NCI-H2107 (cell line): ENCODE measurements at places on chromosomes 5 and 9.

DNA sequence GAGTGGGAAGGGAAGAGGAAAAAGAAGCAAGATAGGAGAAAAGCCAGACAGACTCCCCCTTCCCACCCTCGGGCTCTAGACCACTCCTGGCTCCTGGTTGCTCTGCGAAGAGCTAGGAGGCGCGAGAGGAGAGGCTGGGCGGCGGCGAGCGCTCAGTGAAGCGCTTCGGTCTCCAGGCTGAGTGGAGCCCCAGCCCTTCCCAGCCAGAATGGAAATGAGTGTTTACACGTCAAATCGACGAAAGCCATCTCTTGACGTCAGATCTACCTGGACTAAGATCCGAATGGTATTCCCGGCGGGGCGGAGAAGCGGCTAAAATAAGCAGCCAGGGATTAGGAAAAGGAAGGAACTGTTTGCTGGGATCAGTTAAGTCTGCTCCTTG, at the start of gene PCSK1:
Gene PCSK1 (minus strand): TSS at position 183 of the 382 bp plus-strand sequence. CDS start 206 bp downstream, outside the sequence.
- DNase-seq, result peak; percentile 29

- no peak for DNase-seq
Observed at GRCh38 chr9:136204838-136205706, at the start of gene LHX3. TSS of gene LHX3 (minus strand) at chr9:136205128. CDS start at chr9:136205012, 116 bp downstream.

DNA sequence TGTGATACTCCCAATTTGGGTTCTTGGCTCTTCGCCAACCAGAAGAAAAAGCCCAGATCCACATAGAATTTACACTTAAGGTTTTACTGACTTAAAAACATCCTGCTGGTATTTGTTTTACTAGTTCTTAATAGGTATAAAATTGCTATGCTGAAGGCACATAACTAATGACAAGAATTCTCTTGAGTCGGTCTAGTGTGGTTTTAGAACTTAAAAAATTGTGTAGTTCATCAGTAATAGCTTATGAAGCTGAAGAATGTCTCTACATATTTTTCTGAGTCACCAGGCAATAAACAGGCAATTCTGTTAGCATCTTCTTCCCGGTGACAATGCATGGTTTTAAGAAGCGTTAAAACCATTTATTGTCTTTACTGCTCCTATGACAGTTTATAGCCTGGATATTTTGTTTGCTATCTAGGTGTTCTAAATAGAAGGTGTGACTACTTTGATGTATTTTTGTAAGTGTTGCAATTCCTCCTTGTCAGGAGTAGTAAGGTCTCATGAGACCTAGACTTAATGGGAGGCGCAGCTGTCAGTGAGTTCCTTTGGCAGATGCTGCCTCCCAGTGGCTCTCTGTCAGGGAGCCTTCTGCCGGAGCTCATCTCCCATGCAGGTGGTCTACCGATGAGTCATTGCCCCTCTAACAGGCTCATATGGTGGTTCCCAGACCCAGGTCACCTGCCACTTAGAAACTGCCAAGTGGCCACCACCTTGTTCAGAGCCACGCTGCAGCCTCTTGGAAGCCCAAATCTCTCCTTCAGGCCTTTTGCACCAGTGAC, 173.8 kb downstream of the MAST4 start:
- no peak for DNase-seq

DNA sequence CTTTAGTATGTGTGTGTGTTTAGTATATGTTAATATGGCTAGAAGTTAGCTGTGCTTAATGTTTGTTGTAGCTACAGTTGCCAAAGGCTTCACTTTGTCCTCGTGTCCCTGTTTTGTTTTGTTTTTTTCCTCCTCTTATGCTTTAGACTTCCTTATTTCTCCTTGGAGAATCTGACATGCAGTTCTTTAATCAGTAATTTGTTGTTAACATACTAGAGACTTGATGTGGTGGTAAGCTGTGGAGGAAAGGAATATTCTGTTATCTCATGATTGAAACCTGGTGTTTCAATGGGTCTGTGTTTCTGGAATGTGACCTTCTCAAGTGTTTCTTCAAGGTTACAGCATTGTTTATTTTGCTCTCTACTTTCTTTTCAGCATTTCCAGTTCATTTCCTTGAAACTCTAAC, 515.6 kb upstream of the ST8SIA4 start:
- no peak for DNase-seq

- DNase-seq, result no peak
Observed at GRCh38 chr9:114035221-114035844, 42.8 kb downstream of the AMBP start.

DNA sequence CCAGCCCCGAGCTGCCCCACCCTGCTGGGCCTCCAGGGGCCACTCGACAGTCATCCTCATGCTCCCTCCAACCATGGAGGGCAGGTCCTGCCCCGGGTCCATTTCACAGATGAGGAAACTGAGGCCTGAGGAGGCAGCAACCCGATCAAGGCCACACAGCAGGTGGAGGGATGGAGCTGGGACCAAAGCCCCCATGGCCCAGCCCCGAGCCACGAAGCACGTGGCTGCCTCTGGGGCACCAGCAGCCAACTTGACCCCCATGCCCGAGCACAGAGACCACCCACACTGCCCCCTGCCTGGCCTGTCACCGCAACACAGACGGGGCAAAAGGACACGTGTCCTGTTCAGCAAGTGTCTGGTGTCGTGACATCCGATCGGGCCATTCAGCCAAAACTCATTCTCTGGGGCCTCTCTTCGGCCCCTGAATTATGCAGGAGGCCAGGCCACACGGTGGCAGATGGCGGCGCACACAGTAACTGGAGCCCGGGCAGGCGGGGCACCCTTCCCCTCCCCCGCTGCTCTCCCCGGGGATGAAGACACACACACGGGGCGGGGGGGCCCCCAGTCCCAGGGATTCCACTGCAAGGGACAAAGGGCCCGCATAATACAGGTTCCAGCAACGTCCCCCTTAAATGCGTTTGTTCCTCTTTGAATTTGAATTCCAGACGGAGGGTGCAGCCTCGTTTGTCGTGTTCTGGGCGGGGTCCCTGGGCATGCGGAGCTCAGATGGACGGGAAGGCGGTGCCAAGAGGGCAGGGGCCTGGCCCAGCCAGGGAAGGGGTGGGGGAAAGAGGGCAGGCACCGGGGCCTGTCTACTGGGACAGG, 29.4 kb upstream of the TMEM250 start:
- DNase-seq, result no peak

DNA sequence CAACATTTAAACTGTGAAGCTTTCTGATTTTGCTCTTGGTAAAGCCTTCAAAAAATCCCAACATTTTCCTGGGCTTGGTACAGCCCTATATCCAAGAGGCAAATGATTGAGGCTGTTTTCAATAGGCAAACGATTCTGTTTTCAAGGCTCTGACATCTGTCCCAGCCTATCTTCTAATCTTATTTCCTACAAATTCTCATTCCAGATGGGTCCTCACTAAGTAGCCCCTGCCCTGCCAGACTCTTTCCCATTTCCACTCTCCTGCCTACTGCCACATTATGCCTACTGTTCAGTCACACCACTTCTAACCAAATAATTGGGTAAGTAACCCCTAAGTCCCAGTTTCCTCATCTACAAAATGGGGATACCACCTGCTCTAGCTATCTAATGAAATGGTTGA, 3.5 kb downstream of the GBA2 start:
- DNase-seq, result no peak

DNA sequence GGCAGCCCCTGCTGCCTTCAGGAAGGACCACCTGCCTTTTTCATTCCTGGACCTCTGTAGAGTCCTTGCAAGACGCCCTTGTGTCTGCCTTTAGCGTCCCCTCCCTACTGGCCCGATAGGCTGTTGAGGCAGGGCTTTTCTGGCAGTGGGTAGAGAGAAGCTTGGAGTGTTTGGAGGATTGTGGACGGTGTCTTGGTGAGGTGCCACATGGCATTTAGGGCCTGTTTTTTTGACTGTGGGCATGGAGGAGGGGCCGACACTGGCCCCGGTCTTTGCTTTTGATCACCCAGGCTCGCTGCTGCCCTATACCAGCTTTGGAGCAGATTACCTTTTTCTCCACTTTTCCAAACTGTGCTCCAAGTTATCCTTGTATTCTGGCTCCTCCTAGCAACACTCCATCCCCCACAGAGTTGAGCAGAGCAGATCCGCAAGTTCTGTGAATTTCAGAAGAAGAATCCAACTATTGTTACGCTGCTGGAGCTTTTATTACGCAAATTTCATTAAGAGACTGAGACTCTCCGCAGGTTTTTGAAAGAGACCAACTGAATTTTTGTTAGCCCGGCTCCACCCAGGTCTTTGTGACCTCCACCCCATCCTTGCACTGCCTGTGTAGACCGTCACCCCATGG, 34.8 kb upstream of the PRDM12 start:
- DNase-seq, result no peak

- DNase-seq, result no peak
Observed at GRCh38 chr9:35557320-35557719, 47.7 kb upstream of the TESK1 start.

DNA sequence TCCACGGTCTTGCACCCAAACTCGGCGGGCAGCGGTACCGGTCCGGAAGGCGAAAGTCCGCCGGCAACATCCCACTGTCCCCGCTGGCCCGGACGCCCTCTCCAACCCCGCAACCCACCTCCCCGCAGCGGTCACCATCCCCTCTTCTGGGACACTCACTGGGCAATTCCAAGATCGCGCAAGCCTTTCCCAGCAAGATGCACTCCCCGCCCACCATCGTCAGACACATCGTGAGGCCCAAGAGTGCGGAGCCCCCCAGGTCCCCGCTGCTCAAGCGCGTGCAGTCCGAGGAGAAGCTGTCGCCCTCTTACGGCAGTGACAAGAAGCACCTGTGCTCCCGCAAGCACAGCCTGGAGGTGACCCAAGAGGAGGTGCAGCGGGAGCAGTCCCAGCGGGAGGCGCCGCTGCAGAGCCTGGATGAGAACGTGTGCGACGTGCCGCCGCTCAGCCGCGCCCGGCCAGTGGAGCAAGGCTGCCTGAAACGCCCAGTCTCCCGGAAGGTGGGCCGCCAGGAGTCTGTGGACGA, 33.3 kb downstream of the CD180 start:
- no peak for DNase-seq

GRCh38 chr9:9914174-9914573, 698.6 kb downstream of the PTPRD start:
- DNase-seq, result no peak

DNA sequence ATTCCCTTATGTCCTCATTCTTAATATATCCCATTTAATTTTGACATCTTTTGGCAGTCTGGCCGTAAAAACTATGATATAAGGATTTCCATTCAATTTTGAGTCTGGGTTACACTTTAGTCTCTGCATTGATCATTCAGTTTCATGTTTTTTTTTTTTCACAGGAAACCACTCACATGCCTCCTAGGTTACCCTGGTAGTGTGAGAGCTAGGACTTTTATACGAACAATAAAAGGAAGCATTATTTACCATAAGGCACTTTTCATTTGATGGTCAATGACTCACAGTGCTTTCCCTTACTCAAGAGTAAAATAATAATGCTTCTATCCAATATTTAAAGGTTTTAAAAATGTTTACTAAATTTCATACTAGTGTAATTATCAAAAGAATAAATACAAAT, 16.4 kb upstream of the DMAC1 start:
- no peak for DNase-seq

DNA sequence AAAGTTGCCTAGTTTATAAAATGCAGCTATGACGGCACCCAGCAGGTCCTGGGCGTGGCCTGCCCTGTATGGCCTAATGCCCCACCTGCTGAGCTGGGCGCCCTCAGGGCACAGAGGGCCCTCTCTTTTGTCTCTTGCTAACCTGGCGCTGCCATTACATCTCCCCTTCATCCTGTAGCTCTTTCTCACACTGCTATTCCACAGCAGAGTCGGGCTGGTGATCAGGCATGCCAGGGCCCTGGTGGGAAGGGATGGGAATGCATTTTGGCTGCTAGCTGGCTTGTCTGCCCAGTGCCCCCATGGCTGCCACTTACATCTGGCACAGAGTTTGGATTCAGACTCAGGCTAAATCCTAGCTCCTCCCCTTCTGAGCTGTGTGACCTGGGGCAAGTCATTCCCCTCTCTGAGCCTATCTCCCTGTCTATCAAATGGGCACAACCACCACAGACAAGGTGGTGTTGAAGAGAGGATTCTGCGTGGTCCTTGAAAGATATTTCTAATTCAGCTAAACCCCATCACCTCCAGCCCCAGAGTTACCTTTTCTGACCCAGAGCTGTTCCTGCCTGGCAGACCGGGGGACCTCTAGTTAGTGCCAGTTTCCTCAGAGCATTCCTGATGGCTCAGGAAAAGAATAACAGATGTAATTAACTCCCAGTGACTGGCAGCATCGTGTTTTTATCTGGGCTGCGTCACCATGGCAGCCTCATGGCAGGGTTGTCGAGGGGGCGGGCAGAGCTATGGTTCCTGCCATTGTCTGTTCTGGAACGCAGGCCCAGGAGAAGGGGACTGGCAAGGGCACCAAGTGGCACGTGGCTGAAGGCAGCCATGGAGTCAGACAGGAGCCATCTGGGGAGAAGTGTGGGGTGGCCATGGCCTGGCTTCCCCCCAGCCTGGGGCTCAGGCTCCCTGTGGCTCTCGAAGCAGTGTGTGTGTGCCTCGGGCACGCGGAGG, 6.3 kb downstream of the PRR7 start:
- no peak for DNase-seq

GRCh38 chr9:135551031-135551430, 5.1 kb downstream of the OBP2A start:
- no peak for DNase-seq

- no peak for DNase-seq
Observed at GRCh38 chr5:173928871-173929574, 40.9 kb downstream of the CPEB4 start.

DNA sequence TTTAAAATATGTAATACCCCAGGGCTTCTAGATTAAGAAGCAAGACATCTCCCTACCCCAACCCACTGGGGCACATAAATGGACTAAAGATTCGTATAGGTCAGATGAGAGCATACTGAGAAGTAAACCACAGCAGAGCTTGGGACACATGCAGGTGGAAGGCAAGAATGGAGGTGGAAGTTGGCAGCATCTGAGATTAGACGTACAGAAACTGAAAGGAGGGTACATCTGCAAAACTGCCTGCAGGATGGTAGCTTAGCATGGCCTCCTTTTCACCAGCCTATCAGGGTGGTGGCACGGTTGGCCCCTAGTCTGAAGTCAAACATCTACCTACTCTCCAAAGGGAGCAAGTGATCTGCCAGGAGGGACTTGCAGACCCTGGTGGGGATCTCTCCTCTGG, 181.8 kb downstream of the TSSK1B start:
- DNase-seq, result no peak

GRCh38 chr9:132671620-132672412, 1.6 kb downstream of the GTF3C4 start:
- DNase-seq, result no peak

- no peak for DNase-seq
Observed at GRCh38 chr5:1824109-1824821, 23.1 kb downstream of the NDUFS6 start.

DNA sequence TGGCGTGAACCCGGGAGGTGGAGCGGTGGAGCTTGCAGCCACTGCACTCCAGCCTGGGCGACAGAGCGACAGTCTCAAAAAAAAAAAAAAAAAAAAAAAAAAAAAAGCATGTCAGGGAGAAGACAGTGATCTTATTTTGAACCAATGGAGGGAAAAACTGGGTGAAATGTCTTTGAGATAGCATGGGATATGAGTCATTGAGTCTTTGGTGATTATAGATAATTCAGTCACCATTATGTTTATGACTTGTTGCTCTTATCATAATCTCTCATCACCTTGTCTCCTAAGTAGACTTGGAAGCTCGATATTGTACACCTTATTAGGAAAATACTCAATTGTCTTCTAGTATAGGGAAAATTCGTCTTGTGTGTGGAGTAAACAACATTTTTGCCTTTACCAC, 55.1 kb upstream of the KDM4C start:
- no peak for DNase-seq

- no peak for DNase-seq
Observed at GRCh38 chr5:172444110-172444510, 10.2 kb downstream of the SH3PXD2B start.

GRCh38 chr5:12294151-12294550, 389.9 kb upstream of the CTNND2 start:
- DNase-seq, result no peak
